ENCODE measurements at places on chromosomes 1 and 21.

DNA sequence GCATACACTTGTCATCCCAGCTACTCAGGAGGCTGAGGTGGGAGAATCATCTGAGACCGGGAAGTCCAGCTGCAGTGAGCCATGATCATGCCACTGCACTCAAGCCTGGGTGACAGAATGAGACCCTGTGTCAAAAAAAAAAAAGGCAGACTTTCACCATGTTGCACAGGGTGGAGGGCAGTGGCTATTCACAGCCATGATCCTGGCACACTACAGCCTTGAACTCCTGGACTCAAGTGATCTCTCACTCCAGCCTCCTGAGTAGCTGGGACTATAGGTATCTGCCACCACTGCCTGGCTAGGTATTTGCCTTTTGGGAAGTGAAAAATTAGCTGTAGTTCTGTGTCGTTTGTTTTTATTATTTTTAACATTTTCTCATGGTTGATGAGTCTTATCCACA is 19.1 kb downstream of the SPATA45 start:
- DNase-seq, result no peak

GRCh38 chr1:154186177-154186576 is 5.7 kb downstream of the TPM3 start:
- DNase-seq, result peak; percentile 77

DNA sequence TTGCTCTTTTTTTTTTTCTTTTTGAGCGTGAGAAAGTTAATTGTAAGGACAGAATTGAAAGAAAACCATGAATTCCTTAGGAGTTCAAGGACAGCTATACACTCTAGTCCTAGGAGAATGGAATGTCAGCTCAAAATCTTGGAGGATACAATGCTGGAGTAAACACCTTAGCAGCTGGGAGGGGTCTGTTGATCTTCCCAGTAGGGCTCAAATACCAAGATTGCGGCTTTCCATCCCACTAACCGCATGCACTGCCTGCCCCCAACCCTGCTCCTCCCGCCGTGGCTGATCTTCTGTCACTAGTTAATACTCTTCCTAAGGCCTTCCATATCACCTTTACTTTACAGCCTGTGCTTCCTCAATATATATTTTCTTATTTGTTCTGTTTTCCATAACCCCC is 2.6 kb upstream of the PDC start:
- no peak for DNase-seq

DNA sequence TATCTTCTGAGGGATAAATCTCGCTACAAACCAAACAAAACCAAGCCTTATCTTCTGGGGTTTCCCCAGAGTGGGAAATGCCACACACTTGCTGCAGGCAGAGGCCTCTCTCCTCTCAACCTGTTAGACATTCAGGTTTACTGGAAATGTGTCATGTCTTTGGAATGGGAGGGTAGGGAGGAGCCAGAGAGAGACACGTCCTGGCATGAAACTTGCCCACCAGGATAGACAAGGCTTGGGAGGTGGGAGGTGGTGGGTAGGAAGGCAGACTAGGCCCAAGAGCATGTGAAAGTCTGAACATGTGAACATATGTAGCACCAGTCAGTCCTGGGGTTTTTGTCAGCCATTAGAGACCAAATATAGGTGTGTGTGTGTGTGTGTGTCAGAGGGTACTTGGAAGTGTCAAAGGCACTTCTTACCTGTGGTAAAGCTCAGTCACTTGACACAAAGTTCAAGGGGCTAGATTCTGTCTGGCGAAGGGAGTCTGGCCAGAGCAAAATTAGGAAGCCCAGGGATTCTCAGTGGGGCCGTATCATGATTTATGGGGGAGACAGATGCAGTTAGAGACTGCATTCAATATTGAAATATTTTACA is 32.4 kb upstream of the PIGC start:
- DNase-seq, result no peak

DNA sequence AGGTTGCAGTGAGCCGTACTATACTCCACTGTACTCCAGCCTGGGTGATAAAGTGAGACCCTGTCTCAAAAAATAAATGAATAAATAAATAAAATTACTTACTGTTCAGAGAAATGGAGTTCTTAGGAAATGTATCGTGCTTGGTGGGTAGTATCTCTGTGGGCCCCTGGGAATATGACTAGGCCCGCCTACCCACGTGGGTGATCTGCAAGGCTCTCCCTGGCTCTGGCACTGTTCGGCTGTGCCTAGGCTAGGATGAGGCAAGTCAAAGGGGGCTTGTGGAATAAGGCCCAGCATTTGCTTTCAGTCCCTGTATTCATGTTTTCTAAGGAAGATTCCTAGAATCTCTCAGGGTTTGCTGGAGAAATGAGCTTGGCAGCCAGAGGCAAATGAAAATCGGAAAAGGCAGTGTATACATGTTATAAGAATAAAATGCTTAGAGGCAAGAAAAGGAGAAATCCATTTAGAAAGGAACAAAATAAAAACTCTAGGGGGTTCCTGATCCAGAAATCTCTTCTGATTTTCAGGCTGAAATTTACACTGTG is 4.5 kb upstream of the CSRP1 start:
- DNase-seq, result no peak

GRCh38 chr1:70202173-70202758 is 3.1 kb downstream of the LRRC40 start:
- no peak for DNase-seq

- DNase-seq, result no peak
These were observed 105.5 kb downstream of the HLCS start for GRCh38 chr21:36860736-36861594.

GRCh38 chr1:34199927-34200326 is 23.2 kb downstream of the C1orf94 start:
- no peak for DNase-seq

DNA sequence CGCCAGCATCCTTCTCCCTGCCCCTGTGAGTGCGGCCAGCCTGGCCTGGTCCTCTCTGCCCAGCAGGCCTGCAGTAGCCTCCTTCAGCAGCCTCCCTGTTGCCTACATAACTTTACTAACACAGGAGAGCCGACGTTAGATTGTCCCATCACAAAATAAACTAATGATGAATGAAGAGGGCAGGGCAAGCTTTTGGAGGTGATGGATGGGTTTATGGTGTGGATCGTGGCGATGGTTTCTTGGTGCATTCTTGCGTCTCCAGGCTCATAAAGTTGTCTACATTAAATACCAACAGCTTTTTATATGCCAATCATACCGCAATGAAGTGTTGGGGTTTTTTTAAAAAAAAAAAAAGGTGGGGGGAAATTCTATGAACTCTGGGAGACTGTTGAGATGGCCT is 164.5 kb downstream of the PRDM16 start:
- no peak for DNase-seq

GRCh38 chr1:15337656-15338402 is 71.9 kb upstream of the EFHD2 start:
- DNase-seq, result peak; percentile 62

Measured in suppressor macrophage treated with lipopolysaccharide for 4 hours (primary cell).